ENCODE measurements at places on chromosomes 1 and 21. TPM values are rescaled to one million over a fixed set of nuclear protein-coding genes. Genes with fewer than 3 reads are reported as not detected.

DNA sequence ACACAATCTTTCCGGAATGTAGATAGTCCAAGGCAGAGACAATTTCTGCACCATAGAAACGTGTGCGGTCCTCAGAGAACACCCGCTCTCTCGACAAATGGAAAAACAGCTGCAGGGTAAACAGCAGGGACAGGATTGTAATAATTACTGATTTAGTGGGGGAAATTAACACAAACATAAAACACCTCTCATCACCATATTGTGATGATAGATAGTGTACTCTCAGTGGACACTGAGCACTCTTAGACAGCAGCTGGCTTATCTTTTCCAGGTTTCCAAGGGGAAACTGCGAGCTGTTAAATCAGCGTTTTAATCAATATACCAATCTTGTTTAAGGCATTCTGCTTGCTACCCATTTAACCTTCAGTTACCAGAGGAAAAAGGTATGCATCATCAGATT lies 277.1 kb downstream of the AKT3 start:
- no peak for DNase-seq

DNA sequence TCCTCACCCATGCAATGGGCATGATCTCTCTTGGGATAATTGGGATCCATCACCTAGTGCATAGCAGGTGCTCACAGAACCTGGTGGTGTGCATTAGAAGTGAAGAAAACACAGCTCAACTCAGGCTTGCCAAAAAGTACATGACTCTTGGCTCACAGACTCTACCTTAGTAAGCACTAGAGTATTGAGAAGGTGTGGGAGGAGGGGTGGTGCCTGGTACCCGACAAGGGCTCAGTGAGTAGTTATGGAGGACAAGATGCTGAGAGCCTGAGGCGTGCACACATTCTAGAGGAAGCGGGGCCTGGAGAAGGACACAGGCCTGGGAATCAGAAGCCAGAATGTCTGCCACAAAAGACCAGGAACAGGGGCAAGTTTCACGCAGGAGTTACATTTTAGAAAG lies 100.3 kb upstream of the GRIK3 start:
- no peak for DNase-seq

GRCh38 chr1:236870721-236871120 lies 75.6 kb downstream of the MTR start:
- no peak for DNase-seq

- DNase-seq: no peak
Measured at GRCh38 chr21:42763581-42764442, 110.4 kb downstream of the PDE9A start.

- no peak for DNase-seq
Measured at GRCh38 chr1:201528631-201529252, 10.2 kb upstream of the NAV1 start.

- DNase-seq: peak; percentile 1
Measured at GRCh38 chr21:46191686-46192575, 7.7 kb upstream of the SPATC1L start.

- no peak for DNase-seq
Measured at GRCh38 chr1:938711-939489, 15.2 kb downstream of the SAMD11 start.

DNA sequence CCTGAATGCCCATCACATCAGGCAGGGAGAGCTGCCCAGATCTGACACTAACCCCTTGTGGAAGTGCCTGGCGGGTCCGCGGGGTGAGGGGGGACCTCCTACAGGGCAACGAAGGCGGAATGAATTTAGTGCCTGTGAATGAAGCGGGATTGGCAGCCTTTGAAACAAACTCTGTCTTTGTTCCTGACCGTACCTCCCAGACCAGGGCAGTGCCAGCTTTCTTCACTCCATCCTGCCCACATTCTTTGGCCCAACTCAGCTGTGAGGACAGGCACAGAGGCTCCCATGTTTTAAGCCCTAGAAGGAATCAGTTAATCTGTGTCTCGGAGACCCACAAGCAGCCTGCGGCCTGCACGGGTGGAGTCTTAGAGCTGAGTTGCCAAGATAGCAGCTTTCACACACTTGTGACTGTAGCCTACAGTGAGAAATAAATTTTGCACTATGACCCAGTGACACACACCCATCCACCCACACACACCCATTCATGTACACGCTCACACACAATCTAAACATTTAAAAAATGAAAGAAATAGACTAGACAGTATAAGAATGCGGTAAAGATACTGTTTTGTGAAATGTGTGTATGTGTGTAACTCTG lies 60.1 kb upstream of the USP24 start:
- DNase-seq: peak; percentile 40

DNA sequence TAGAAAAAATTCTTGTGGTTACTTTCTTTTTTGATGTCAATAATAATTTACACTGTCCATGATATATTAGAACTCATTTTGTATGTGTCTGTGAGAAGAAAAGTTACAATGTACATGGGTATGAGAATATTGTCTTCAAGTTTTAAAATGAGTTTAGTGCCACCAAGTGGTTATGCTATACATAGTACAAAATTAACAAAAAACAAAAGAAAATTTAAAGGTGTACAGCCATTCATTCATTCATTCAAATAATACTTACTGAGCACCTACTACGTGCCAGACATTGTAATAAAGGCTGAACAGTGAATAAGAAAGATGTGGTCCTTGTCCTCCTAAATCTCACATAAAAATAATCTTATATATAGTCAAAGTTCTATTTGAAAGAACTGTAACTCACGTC lies 27.7 kb downstream of the UCHL5 start:
- DNase-seq: no peak

DNA sequence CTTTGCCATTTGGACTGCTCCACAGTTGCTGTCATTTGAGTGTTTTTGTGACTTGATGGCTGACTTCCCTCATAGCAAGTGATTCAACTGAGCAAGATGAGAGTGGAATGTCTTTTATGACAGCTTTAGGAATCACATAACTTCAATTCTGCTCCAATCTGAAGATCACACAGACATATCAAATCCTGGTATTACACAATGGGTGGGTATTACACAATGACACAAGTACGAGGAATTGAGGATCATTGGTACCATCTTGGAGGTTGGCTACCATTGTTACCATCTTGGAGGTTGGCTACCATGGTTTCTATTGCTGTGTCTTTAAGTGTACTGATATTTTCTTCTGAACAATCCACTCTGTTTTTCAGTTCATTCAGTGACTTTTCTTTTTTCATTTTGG lies 8.5 kb upstream of the TSHB start:
- DNase-seq: no peak

- no peak for DNase-seq
Measured at GRCh38 chr21:35587841-35588380, 472.4 kb downstream of the SETD4 start.

DNA sequence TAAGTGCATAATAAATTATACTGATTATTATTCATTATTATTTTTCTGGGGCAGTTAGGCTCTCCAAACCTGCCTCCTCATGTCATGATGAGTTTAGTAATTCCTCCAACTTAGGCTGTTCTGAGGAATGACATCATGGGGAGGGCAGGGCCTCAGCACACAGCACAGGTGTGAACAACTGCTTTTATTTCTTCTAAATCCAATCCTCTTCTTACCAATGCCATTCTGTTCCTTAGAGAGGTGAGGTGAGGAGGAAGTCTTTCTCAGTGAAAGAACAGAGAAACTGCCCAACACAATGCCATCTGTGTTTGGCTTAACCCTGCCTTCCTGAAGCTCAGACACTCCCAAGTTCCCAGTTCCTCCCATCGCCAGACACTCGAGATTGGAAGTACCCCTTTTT lies 45.4 kb upstream of the WASF2 start:
- DNase-seq: no peak

GRCh38 chr21:42451941-42452340 lies 44.1 kb downstream of the RSPH1 start:
- no peak for DNase-seq

- DNase-seq: no peak
Measured at GRCh38 chr1:186099336-186100104, 275.5 kb downstream of the TPR start.

- no peak for DNase-seq
Measured at GRCh38 chr1:95364546-95364945, 130.5 kb downstream of the RWDD3 start.

- DNase-seq: no peak
Measured at GRCh38 chr21:32186804-32187203, 92.0 kb downstream of the MIS18A start.

DNA sequence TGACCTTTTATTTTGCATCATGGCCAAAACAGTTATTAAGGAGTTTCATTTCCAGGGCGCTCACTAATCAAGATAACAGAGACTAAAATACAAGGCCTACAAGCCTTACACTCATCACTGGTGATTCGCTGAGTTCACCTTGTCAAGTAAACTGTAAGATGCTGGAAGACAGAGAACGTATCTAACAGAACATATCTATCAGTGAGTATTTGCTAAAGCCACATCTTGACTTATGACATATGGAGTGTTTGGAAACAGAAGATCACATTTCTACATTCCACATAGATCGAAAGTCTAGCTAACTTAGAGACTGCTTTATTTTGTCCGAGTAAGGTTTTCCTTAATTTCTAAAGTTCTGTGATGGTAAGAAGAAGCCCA lies 506.5 kb downstream of the SMYD3 start:
- DNase-seq: no peak

GRCh38 chr1:243493156-243494129 lies 237.6 kb downstream of the SDCCAG8 start:
- DNase-seq: no peak

- DNase-seq: no peak
Measured at GRCh38 chr1:78377356-78377928, 113.3 kb upstream of the PTGFR start.

DNA sequence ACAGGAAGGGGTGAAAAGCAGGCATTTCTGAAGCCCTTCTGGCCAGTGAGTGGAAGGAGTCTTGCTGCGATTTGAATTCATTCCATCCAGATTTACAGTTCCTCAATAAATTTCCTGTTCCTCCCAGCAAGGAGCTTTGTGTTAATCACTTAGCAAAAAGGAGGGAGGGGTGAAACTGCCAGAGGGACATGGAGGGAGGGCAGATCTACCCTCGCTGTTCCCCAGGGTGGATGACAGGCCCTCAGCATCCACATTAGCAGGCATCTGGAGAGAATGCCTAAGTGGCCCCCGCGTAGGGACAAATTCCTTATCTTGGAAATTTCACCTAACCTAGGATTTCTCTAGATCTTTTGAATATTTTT lies 1.2 kb downstream of the ETV3 start:
- peak; percentile 39 for DNase-seq

DNA sequence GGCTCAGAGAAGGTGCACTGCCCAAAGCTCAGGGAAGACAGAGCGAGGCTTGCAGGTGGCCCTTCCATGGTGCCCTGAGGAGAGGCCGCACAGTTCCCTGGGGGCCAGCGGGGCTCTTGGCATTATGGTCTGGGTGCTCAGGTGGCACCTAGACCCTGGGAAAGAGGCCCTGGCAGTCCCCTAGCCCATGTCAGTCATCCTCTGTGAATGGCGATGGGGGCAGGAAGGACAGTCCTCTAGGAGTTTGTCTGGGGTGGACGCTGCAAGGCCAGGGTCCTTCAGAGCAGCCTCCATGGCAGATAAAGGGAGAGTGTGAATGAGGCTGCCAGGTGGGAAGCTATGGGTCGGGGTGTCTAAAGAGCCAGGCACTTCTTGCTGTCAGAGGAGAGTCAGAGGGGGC lies 345.9 kb upstream of the VAMP3 start:
- no peak for DNase-seq

CYP2J2 gene
- total RNA-seq: 13.6 TPM

KMO gene
- total RNA-seq: not detected

SMYD3 gene
- total RNA-seq: 32.3 TPM

SUSD4 gene
- not detected for total RNA-seq

PSMD4 gene
- total RNA-seq: 81.3 TPM

GIPC2 gene
- 4.0 TPM for total RNA-seq

RORC gene
- total RNA-seq: 1.4 TPM

CD1B gene
- 1.2 TPM for total RNA-seq

GSTM5 gene
- not detected for total RNA-seq

A3GALT2 gene
- not detected for total RNA-seq

BRWD1 gene
- 63.0 TPM for total RNA-seq

PRCC gene
- 31.3 TPM for total RNA-seq

ZNF670 gene
- not detected for total RNA-seq

NUDT17 gene
- not detected for total RNA-seq

PARP1 gene
- 20.0 TPM for total RNA-seq

ACTL8 gene
- total RNA-seq: not detected
